ENCODE measurements at places on chromosomes 1 and 21. TPM values are rescaled to one million over a fixed set of nuclear protein-coding genes. Genes with fewer than 3 reads are reported as not detected.

Gene PCSK9
- 1.1 TPM for total RNA-seq

Gene ZNHIT6
- 13.1 TPM for total RNA-seq

Gene SPRR1B
- total RNA-seq: 0.75 TPM

Gene UBL4B
- not detected for total RNA-seq

Gene ELAPOR1
- 0.29 TPM for total RNA-seq

Gene GUCA2B
- total RNA-seq: not detected

All from epithelial cell of proximal tubule (primary cell).